Tibial nerve (tissue), 4 donors: ENCODE measurements at places on chromosomes 2 and 18. TPM values are rescaled to one million over a fixed set of nuclear protein-coding genes. Genes with fewer than 3 reads are reported as not detected.
A peak's percentile ranks its signal among the peaks of the same experiment; 100 is the strongest.

- DNase-seq: no peak
Observed at GRCh38 chr18:13269013-13269280, 50.4 kb downstream of the LDLRAD4 start.

DNA sequence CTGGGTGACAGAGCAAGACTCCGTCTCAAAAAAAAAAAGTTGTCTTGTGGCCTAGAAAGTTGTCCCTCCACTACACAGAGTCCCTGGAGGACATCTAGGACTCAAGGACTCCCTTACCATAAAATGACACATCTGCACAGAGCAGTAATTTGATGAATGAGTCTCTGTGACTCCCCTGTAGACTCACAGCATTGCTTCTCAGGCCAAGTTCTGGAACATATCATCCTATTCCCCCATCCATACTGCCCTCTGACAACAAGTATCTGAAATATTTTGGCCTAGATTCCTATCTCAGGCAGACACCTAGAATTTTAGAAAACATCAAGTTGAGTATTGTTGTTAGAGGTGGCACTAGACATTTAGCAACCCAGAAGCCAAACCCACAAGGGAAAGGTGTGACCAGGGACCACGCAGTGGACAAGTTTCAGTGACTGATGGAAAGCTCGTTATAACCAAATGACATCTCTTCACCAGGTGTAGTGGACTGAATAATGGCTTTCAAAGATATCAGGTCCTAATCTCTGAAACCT is 97.9 kb upstream of the ATP8B1 start:
- DNase-seq: no peak

DNA sequence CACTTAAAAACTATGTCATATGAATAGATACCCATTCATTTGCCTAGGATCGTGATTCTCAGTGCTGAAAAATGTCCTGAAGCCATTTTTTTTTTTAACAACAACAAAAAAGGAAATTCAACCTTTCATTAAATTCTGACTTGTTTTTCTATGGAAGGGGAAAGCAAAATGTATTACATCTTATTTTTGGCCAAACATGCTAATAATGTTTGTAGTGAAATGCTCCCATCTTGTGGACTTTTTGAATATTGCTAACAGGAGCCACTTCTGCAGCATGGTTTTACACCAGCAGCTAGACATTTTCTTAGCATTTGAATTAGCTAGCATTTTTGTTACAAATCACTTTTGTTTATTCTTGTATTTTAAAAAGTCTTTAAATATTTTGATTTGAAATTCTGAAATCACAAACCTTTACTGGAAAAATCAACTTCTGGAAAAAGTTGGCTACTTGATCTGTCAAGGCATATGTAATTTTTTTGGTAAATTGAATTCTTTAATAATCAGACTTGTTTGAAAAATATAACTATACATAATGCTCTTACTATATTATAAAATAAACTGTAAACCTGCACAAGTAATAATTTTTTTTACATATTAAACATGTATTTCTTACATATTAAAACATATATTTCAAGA is 75.8 kb downstream of the KIDINS220 start:
- DNase-seq: no peak

DNA sequence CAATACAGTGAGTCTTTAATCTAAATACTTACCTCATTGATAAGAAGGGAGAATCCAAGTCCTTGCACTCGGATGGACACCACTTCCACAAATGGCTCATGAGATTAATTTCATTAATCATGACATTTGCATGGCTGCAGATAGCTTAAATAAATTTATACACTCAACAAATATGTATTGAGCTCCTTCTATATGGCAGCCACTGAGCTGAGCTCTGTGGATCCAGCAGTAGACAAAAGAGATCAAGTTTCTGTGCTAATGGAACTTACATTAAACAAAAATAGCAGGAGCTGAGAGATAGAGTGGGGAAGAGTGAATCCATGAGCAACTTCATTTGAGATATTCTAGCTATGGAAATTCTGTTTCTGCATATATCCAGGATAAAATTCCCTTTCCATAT is 44.4 kb downstream of the RAB27B start:
- DNase-seq: no peak

GRCh38 chr2:233656443-233656842 is 15.3 kb upstream of the UGT1A9 start:
- no peak for DNase-seq

DNA sequence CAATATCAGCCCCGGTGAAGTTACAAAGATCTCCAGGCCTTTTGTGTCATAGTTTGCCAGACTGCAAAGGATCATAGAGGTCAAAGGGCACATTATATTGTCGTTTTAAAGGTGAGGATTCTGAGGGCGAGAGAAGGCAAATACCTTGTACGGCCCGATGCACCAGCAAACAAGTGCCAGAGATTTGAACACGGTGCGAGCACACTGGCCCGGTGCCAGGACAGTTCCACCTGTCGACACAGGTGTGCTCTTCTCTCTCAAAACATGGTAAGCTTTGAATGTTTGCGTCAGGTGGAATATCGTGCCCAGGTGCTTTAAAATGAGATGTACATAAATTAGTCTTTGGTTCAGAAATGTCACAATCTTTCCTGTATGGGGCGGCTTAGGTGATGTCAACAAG is 776.1 kb upstream of the ID2 start:
- no peak for DNase-seq

DNA sequence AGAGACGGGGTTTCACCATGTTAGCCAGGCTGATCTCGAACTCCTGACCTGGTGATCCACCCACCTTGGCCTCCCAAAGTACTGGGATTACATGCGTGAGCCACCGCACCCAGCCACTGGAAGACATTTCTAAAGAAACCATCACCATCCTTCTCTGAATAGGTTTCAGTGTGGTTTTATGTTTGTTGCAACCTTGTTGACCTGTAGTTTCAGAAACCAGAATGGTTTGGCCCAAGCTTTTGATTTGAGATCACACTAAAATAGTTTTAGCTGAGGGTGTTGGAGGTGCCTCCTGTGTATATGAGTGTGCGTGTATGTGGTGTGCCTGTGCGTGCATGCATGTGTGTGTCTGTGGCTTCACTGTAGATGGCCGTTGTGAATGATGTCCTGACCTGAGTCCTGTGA is 26.2 kb downstream of the INPP4A start:
- no peak for DNase-seq

DNA sequence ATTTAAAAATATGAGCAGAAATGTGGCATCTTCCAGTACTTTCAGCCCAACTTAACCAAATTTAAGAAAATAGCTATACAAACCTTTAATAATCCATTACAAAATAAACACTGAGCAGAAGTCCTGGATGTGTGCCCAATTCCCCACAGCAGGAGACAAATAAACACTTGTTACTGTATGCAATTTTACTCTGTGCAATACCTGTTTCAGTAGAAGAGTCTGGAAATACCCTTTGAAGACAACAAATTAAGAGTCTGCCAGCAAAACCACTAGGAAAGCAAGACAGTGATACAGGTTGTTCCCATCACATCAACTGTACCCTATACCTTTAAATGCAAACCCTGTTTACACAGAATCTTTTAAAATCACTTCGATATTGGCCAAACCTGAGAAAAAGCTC is 41.4 kb upstream of the RNU4ATAC start:
- DNase-seq: no peak

- DNase-seq: no peak
Observed at GRCh38 chr2:134712736-134713135, 6.1 kb downstream of the TMEM163 start.

GRCh38 chr18:3526421-3527354 is 76.7 kb downstream of the TGIF1 start:
- DNase-seq: peak; percentile 16

- DNase-seq: no peak
Observed at GRCh38 chr2:20404950-20405349, 41.9 kb upstream of the RHOB start.

DNA sequence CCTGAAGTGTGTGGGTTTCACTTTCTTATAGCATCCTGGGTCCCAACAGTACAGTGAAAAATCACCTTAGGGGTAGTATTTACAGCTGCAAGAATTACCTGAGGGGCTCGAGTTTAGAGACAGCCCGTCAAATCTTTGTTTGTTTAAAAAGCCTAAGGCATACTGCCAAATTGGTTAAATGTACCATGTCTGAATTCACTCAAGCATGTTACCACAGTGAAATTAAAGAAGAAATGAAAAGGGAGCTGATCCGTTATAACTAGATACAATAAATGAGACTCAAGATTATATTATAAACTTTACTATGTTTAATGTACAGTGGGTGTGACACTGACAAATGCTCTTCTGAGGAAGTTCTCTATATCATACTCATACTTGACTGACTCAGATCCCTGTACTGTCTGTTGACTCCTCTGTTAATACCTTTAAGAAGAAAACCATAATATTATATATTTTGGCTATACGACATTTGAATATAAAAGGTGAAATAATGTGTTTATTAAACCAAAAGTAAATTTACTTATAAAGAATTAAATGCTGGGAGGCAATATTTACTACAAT is 107.3 kb downstream of the TMEFF2 start:
- DNase-seq: no peak

- no peak for DNase-seq
Observed at GRCh38 chr18:48085781-48086487, 155.5 kb upstream of the SMAD2 start.

DNA sequence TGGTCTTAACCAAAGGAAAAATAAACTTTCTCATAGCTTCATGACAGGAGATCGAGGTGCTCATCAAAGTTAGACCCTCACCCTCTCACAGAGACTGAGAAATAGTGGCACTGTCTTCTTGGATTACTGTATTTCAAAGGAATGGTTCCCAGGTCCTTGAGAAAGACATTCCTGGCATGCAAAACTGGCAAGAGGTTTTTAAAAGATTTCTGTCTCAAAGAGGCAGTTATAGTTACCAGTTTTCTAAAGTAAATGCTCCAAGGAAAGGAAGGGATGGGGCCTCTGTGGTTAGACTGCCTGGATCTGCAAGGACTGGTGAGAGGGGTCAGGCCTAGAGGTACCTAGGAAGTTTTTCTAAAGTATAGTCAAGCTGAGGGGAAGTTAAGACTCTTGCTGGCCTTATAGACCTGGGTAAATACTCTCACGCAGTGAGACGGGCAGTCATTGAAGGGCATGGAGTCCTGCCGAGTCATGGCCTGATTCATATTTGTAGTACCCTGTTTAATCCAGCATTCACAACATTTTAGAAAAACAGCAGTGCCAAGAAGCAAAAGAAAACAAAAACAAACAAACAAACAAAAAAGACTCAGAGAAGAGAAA is 226.1 kb downstream of the DOK6 start:
- no peak for DNase-seq

- no peak for DNase-seq
Observed at GRCh38 chr18:5709476-5710095, 165.8 kb upstream of the EPB41L3 start.

Gene LINC00305
- total RNA-seq: not detected

Gene CMPK2
- total RNA-seq: 11.4 TPM

Gene PAX8
- total RNA-seq: 6.5 TPM

Gene DSC3
- total RNA-seq: 12.4 TPM

Gene NFATC1
- 38.9 TPM for total RNA-seq

Gene GALNT14
- 4.2 TPM for total RNA-seq
